HS-27A (cell line): ENCODE measurements at places on chromosomes 7 and 10.

GRCh38 chr10:13661256-13661655, 74.5 kb downstream of the PRPF18 start:
- no peak for DNase-seq

DNA sequence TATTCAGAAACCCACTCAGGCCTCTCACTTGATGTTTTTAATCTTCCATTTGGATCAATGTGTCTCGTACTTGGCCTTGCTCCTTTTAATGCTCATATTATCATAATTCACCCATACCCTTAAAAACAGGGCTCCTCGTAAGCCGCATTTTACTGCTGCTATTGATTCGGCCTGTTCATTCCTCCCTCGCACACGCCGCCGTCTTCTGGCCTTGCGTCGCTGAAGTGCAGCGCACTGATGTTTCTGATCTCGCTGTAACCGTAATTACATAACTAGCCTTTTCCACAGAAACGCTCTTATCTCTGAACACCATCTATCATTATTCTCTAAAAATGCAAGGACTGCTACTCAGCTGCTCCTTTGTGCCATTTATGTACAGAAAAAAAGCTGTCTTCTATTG, 544.5 kb upstream of the FOXK1 start:
- no peak for DNase-seq

DNA sequence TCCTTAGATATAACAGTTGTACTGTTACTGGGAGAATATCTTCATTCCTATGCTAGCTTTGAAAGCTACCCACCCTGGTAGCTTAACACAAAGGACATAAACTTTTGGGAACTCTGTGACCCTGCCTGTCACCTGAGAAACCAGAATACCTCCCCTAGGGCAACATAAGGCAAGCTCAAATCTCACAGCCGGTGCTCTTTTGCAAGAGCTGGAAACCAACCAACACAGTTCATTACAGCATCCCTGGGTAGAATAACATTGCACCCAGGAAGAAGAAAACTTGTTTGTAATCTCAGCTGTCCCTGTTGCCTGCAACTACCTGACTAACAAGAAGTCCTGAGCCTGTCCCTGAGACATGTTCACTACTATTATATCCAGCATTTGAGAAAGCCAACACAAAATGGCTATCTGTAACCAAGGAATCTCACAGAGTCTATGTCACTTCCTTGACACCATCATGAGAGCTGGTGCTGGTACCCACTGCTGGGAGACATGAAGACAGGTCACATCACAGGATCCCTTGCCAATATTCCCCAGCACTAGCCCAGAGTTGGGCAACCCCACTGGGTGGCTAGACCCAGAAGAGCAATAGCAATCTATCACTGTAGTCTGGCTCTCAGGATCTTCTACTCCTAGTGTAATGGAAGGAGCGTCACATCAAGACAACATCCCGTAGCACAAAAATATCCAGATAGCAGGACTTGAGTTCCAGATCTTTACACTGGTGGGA, 31.3 kb downstream of the AKR1C3 start:
- DNase-seq: no peak

- no peak for DNase-seq
These were observed 127.0 kb upstream of the FZD1 start for GRCh38 chr7:91137153-91137787.

GRCh38 chr10:30026578-30026977, 32.8 kb downstream of the JCAD start:
- DNase-seq: no peak

DNA sequence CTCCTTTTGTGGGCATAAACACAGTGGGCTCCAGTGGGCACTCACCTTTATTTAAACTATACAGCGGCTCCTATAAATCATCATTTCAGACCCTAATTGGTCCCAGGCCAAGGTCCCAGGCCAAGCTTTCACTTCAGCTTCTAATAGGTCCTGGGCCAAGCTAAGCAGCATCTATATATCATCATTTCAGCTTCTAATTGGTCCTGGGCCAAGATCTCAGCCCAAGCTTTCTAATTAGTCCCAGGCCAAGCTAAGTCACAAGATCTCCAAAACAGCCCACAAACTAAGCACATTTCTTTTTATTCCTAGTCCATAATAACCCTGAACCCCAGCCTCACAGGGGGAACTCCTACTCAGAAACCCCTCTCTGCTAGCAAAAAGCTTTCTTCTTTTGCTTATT, 47.1 kb downstream of the ZNF680 start:
- no peak for DNase-seq

DNA sequence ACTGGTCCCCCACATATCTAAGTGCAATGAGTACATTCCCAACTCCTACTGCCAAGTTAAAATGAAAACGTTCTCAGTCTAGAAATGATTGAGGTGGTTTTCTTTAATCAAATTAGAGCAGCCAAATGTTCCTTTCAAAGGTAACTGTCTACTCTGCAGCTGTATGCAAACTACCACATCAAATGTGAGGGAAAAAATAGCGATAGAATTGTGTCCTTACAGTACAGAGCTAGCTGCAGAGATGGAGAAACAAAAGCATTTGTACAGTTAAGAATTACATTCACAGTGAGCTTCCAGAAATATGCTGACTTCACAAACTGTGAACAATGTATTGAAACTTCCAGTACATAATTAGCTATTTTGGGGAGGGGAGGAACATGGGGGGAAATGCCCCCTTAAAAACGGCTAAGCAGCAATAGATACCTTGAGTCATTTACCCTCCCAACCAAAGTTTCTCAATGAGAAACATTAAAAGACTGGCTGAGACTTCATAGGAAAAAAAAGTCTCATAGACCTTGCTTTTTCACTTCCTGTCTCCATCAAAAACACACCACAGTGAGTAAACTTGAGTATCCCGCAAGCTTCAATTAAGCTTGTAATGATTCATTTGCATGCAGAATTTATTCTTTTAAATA, 22.9 kb downstream of the CDK6 start:
- no peak for DNase-seq

DNA sequence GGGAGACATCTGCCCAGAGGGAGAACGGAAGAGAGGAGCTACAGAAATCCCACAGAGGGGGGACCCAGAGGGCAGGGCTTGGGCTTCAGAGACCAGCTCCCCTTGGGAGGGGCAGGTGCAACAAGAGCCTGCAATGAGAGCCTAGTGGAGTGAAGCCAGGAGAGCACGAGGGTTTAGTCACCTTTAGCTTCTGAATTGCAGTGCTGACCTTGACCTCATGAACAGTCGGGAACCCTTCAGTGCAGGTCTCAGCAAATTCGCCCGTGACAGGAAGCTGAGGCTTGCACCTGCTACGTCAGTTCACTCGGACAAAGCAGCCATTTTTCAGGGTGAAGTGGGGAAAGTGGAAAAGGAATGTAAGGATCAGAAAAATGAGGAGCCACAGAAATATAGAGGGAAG, 306.8 kb upstream of the CDC14C start:
- no peak for DNase-seq

GRCh38 chr10:46236941-46237681, 49.7 kb upstream of the ANTXRL start:
- no peak for DNase-seq

DNA sequence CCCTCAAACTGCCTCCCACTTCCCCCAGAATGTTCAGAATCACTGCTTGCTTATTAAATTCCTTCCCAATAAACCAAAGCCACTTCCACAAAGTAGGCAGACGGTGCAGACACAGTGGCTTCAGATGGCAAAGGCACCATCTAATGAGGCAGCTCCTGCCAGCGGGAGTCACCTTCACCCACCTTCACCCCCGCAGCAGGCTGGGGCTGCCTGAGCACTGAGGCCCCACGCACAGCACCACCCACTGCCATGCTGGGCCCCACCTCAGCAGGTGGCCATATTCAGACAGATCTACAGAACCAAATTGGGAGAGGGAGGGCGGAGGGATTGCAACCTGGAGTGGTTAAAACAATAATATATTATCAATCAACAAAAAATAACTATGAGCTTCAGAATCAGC, 118.5 kb downstream of the GRID1 start:
- no peak for DNase-seq

GRCh38 chr10:58856508-58857240, 319.8 kb upstream of the PHYHIPL start:
- DNase-seq: peak; percentile 86

DNA sequence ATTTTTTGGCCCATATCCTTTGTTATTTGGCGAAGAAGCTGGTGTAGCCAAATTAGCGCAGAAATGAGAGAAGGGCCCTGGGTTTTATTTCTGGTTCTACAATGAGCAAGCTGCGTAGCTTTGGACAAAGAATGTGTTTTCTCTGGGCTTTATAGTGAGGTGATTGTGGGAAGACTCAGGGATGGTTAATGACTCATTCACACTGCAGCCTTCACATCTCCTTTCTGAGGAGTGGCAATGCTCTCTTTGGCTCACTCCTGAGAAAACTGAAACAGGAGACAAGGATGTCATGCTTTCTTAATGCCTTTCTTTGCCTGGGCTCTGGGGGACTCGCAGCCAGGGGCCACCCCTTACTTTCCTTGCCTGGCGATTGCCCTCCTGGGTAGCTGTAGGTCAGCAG, 271.0 kb upstream of the PODXL start:
- DNase-seq: no peak

- DNase-seq: no peak
These were observed 21.1 kb upstream of the CFAP46 start for GRCh38 chr10:132963430-132963960.

GRCh38 chr7:128000048-128000447, 31.2 kb downstream of the LRRC4 start:
- DNase-seq: no peak

DNA sequence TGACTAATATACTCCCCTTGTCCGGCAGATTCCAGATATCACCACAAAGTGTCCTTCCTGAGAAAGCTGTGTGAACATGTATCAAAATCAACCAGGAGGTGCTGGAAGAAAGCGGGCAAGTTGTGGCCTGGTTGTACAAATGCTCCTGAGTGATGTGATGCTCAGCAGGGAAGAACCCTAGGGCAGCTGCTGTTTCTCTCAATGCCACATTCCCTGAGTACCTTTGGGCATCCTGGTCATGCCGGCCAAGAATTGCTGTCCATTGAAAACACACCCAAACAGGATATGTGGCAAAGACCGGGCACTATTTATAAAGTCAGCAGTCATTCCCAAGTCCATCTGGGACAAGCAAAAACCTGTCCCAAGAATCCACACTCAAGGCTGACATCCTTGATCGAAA, 7.8 kb upstream of the ADCY1 start:
- no peak for DNase-seq

GRCh38 chr7:43195256-43195655, 82.8 kb downstream of the HECW1 start:
- no peak for DNase-seq

- no peak for DNase-seq
These were observed 1.2 kb downstream of the GRIFIN start for GRCh38 chr7:2474813-2475677.

- DNase-seq: no peak
These were observed 964 bp downstream of the FRMD4A start for GRCh38 chr10:14329746-14330173.

GRCh38 chr10:22874189-22874854, 53.5 kb upstream of the ARMC3 start:
- DNase-seq: no peak

DNA sequence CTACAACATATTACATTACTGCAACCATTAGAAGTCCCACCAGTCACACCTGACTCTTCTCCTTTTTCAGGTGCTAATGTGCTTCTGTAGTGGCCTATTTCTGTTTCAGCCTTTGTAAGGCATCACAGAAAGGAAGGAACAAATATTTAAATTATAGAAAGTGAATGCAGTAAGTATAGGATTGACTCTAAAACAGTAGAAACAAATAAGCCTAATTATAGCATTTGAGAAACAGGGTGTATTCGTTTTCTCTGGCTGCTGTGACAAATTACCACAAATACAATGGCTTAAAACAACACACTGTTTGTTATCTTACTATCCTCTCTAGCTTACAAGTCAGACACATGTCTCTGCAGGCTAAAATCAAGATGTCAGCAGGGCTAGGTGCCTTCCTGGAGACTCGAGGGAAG, 69.4 kb downstream of the CCSER2 start:
- no peak for DNase-seq

- no peak for DNase-seq
These were observed 45.2 kb upstream of the SEMA3D start for GRCh38 chr7:85232068-85232467.

- DNase-seq: no peak
These were observed 47.5 kb upstream of the TMEM248 start for GRCh38 chr7:66873476-66873875.

DNA sequence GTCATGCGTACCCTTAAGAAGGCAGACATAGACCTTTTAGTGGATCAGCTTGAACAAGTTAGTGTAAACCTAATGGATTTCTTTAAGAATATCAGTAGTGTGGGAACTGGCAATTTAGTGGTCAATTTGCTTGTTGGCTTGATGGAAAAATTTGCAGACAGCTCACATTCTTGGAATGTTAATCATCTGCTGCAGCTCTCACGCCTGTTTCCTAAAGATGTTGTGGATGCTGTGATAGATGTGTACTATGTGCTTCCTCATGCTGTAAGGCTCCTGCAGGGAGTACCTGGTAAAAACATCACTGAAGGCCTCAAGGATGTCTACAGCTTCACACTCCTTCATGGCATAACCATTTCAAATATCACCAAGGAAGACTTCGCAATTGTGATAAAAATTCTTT, 103.4 kb downstream of the ABCA13 start:
- DNase-seq: no peak

- no peak for DNase-seq
These were observed 3.5 kb upstream of the MYOZ1 start for GRCh38 chr10:73644767-73645166.

- DNase-seq: no peak
These were observed 50.6 kb downstream of the ZNF277 start for GRCh38 chr7:112257073-112257472.

GRCh38 chr7:52826515-52827265, 208.7 kb upstream of the POM121L12 start:
- no peak for DNase-seq

DNA sequence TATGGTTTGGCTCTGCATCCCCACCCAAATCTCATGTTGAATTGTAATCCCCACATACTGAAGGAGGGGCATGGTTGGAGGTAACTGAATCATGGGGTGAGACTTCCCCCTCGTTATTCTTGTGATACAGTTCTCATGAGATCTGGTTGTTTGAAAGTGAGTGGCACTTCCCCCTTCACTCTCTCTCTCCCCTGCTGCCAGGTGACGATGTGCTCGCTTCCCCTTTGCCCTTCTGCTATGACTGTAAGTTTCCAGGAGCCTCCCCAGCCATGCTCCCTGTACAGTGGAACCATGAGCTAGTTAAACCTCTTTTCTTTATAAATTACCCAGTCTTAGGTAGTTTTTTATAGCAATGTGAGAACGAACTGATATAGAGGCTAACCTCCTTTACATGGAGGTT, 16.6 kb downstream of the PLPP4 start:
- no peak for DNase-seq

- no peak for DNase-seq
These were observed 27.7 kb downstream of the MMRN2 start for GRCh38 chr10:86929468-86930380.

DNA sequence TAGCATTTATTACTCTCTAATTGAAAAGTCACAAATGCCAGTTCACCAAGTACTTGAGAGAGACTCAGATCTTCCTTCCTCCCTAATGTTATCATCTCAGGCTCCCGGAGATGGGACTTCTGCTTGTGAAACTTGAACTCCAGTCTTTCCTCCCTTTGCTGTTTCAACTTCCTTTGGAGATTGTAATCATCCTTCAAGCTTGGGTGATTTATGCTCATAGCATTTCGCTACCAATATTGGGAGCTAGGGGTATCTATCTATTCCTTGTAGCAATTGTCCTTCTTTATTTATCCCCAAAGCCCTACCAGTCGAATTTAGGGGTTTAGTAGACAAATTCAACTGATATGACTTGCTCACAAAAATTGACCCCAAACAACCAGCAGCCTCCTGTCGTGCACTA, 117.9 kb upstream of the STARD3NL start:
- DNase-seq: no peak
